ENCODE measurements at places on chromosomes 12 and 14. TPM values are rescaled to one million over a fixed set of nuclear protein-coding genes. Genes with fewer than 3 reads are reported as not detected.

- H3K4me3 ChIP-seq, result no peak overlapping the region
- no peak overlapping the region for H3K27ac ChIP-seq
- peaks cover 4% of the 10 kb centered on the region for H3K27me3 ChIP-seq
- DNase-seq, result no peak
- H3K36me3 ChIP-seq, result peaks cover 7% of the 10 kb centered on the region
- peaks cover 16% of the 10 kb centered on the region for H3K4me1 ChIP-seq
These were observed 206.5 kb downstream of the SUDS3 start for GRCh38 chr12:118582863-118583262.

DNA sequence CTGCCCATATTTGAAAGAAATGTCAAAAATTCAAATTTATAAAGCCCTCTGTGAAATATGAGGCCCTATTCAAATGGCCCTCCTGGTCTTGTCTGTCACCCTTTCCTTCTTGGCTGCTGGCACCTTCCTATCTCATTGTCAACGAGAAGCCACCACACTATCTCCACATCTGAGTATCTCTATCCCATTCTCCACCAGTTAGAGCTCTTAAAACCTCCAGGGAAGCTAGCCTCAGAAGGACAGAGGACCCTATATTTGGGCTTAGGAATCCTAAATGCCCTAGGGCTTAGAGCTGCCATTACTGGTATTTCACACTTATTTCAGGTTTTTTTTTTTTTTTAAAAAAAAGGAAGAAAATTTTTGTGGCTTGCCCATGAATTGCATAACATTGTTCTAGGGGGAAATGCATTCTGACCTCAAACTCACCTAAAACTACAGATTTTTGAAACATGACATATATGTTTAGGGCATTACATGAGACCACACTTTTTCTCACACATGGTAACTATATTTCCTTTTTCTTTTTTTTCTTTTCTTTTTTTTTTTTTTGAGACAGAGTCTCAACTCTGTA, 25.0 kb downstream of the SLC25A21 start:
- H3K4me1 ChIP-seq, result 0 out of 2 replicates have a peak, but pooled peaks cover 2% of the 10 kb centered on the region
- no peak overlapping the region for H3K4me3 ChIP-seq
- DNase-seq, result no peak
- H3K27me3 ChIP-seq, result no peaks in the 10 kb centered on the region
- H3K36me3 ChIP-seq, result no peaks in the 10 kb centered on the region

- DNase-seq, result no peak
- H3K4me3 ChIP-seq, result peak overlapping the region; percentile 74
- peaks cover 26% of the 10 kb centered on the region for H3K27me3 ChIP-seq
- H3K36me3 ChIP-seq, result no peaks in the 10 kb centered on the region
- H3K27ac ChIP-seq, result peak overlapping the region; percentile 21
These were observed 8.8 kb downstream of the CPNE6 start for GRCh38 chr14:24080142-24080530.

DNA sequence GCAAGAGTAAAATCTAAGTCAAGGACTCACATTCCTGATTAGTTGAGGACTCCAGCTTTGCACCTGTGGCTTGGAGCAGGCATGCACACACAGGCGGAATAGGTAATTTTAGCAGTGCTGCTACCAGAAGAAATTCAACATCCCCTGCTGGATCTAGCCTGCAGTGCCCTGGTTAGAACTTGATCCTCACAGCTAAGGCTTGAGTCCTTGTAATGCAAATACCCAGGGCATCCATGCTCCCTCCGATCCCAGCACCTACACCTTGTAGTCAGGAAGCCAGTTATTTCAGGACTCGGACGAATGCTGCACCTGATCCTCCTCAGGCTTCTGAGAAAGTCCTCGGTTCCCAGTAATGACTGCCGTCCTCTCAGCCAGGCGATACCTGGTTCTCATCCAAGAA, 309.0 kb upstream of the AMIGO2 start:
- peak overlapping the region; percentile 48 for H3K27ac ChIP-seq
- H3K4me3 ChIP-seq, result no peak overlapping the region
- peak; percentile 23 for DNase-seq
- no peaks in the 10 kb centered on the region for H3K36me3 ChIP-seq

GRCh38 chr14:76977793-76978720, 50.5 kb downstream of the IRF2BPL start:
- no peak overlapping the region for H3K27ac ChIP-seq
- no peaks in the 10 kb centered on the region for H3K36me3 ChIP-seq
- H3K27me3 ChIP-seq, result no peaks in the 10 kb centered on the region
- no peak overlapping the region for H3K4me3 ChIP-seq

Gene RBP5
- 5.4 TPM for total RNA-seq

Gene TOMM20L
- not detected for total RNA-seq
